Karpas-422 (cell line): ENCODE measurements at places on chromosomes 13 and 19.

DNA sequence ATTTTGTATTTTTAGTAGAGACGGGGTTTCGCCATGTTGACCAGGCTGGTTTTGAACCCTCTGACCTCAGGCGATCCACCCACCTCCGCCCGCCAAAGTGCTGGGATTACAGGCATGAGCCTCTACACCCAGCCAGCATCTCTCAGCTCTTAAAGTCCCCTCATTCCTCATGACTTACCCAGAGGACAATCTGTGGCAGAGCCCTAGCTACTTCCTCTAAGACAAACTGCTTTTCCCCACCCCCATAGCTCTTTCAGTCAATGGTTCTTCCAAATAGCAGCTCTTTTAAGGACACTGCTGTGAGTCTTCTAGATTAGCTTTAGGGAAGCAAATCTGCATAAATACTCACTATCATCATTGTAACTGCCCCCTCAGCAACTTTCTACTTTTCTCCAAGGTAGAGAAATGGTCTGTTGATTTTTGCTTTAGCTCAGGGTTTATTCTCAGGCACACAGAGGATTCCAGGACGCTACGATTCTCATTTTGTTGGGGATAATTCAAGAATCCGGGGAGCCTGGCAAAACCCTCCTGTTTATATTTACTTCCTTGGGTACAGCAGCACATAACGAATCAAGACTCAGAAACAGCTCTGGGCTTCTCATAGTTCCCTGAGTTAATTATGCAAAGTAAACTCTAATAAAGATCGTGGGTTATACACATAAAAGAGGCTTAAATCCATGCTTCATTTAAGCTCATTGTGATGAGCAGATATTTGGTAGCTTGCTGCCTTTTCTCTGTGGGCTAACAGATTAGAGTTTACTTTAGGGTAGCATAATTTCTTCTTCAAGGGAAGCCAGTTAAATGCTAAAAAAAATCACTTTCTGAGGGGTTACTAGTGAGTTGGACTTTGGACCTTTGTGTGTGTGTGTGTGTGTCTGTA lies 357.4 kb downstream of the TDRD3 start:
- no peak overlapping the region for H3K27ac ChIP-seq
- H3K4me1 ChIP-seq: no peaks in the 10 kb centered on the region
- H3K36me3 ChIP-seq: no peaks in the 10 kb centered on the region
- H3K4me3 ChIP-seq: no peak overlapping the region

GRCh38 chr13:98324105-98324504 lies 147.0 kb upstream of the RNF113B start:
- no peaks in the 10 kb centered on the region for H3K27me3 ChIP-seq
- H3K4me3 ChIP-seq: no peak overlapping the region
- DNase-seq: no peak
- no peaks in the 10 kb centered on the region for H3K36me3 ChIP-seq
- no peak overlapping the region for H3K27ac ChIP-seq
- H3K4me1 ChIP-seq: no peaks in the 10 kb centered on the region

- peaks cover 17% of the 10 kb centered on the region for H3K4me1 ChIP-seq
- no peaks in the 10 kb centered on the region for H3K36me3 ChIP-seq
Measured at GRCh38 chr19:7522923-7523667, 671 bp downstream of the MCOLN1 start.

DNA sequence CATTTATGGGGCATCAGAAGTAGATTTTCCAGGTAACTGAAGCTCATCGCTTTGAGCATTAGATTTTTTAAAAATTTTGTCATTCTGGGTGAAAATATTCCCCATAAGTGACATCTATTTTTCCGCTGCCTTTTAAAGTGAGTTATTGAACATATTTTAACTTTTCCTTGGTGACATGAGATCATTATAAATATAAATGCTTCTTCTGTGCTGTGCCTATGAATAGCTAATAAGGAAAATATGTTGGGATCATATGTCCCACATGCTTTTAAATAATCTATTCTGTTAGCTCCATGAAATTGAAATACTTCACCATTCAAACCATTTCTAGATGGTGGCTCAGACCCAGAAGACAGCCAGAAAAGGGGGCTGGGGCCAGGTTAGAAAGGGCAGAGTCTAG lies 14.1 kb downstream of the ATP7B start:
- H3K4me1 ChIP-seq: peaks cover 8% of the 10 kb centered on the region
- H3K4me3 ChIP-seq: no peak overlapping the region
- DNase-seq: no peak

GRCh38 chr19:52453324-52454094 lies at the start of gene ZNF578:
Gene ZNF578, plus strand, starts transcription at chr19:52453553. Its CDS starts 48,293 bp downstream, at chr19:52501846.
- H3K27ac ChIP-seq: no peak within 1 kb of the TSS
- no peak within 1 kb of the TSS for H3K4me3 ChIP-seq
- H3K36me3 ChIP-seq: no peaks in the 10 kb centered on the region; the same call in 1 of the 2 replicates
- H3K4me1 ChIP-seq: no peaks in the 10 kb centered on the region

- no peak overlapping the region for H3K4me3 ChIP-seq
- H3K27me3 ChIP-seq: no peaks in the 10 kb centered on the region
- no peaks in the 10 kb centered on the region for H3K36me3 ChIP-seq
- no peak for DNase-seq
- no peaks in the 10 kb centered on the region for H3K4me1 ChIP-seq
Measured at GRCh38 chr13:69040898-69041297, 1066.7 kb upstream of the ATXN8OS start.

DNA sequence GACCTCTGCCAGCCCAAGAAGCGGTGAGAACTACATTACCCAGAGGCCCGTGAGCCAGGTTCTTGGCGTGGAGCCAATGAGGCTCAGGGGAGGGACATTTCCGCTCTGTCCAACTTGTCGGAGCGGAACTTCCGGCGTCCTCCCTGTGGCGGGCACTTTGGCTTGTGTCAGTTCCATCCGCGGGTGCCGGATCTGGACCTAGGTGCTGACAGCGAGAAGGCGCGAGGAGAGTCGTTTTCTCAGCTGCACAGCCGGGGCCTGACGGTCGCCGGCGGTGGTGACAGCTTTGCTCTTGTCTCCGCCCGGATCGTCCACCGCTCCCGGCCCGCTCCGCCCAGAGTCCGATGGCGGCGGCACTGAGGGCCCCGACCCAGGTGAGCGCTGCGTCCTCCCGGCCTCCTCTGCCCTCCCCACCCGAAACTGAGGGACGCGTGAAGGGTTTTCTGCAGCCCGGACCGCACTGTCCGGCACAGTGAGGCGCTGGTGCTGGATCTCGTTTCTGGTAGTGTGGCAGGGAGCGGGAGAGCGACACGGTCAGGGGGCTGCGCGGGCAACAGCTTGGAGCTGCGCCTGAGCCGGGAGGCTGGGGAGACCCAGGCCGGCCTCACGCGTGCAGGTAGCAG lies at the start of gene ZNF530:
Gene ZNF530, plus strand, starts transcription at position 125 of the 623 bp plus-strand sequence. CDS start 4,461 bp downstream, outside the sequence.
- H3K36me3 ChIP-seq: peaks cover 38% of the 10 kb centered on the region
- H3K27ac ChIP-seq: no peak within 1 kb of the TSS
- peaks cover 12% of the 10 kb centered on the region for H3K4me1 ChIP-seq
- peak; percentile 99 for DNase-seq
- peak within 1 kb of the TSS; percentile 86 for H3K4me3 ChIP-seq

GRCh38 chr13:58804832-58805231 lies 1173.3 kb downstream of the PCDH17 start:
- no peak overlapping the region for H3K4me3 ChIP-seq
- no peaks in the 10 kb centered on the region for H3K4me1 ChIP-seq
- H3K27ac ChIP-seq: no peak overlapping the region
- DNase-seq: no peak

DNA sequence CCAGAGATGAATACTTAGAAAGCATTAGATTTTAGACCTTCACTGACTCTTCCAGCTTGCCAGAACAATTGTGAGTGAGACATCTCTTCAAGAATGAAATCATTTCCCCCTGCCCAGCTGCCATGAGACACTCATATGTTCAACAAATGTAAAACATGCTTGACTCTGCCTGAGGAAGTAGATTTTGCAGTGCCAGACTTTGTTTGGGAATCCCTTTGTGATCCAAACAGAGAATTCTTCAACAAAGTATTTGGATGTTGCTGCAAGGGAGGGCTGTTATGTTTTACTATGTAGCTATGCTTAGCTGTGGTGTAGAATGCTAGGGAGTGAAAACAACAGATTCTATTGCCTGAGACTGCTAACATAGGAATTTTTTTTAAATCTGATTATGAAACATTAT lies 416.4 kb downstream of the DCT start:
- no peak for DNase-seq
- H3K27me3 ChIP-seq: no peaks in the 10 kb centered on the region
- H3K4me1 ChIP-seq: no peaks in the 10 kb centered on the region
- no peaks in the 10 kb centered on the region for H3K36me3 ChIP-seq

- peaks cover 25% of the 10 kb centered on the region for H3K36me3 ChIP-seq
- DNase-seq: peak; percentile 82
- peaks cover 28% of the 10 kb centered on the region for H3K4me1 ChIP-seq
- H3K4me3 ChIP-seq: peak overlapping the region; percentile 98; the same call in 1 of the 2 replicates
- H3K27ac ChIP-seq: no peak overlapping the region
Measured at GRCh38 chr19:4911786-4912672, 2.7 kb downstream of the UHRF1 start.

DNA sequence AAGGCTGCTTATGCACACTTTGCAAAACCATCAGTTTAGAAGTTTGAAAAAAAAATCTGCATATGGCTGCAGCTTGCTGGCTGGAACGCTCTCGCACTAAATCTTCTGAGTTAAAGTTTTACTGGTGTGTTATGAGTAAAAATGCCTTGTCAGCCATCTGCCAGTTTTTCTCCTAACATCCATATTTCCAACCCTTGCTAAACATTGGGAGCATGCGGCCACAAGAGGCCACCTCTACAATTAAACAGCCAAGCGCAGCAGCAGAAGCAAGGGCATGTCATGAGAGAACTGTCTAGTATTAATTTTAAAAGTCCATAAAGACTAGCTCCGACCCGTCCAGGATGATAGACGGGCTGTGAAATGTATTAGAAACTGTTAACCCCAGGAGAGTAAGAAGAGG lies 248.3 kb downstream of the TSHZ3 start:
- no peak overlapping the region for H3K27ac ChIP-seq
- no peaks in the 10 kb centered on the region for H3K27me3 ChIP-seq
- DNase-seq: no peak
- H3K4me1 ChIP-seq: no peaks in the 10 kb centered on the region
- no peaks in the 10 kb centered on the region for H3K36me3 ChIP-seq

DNA sequence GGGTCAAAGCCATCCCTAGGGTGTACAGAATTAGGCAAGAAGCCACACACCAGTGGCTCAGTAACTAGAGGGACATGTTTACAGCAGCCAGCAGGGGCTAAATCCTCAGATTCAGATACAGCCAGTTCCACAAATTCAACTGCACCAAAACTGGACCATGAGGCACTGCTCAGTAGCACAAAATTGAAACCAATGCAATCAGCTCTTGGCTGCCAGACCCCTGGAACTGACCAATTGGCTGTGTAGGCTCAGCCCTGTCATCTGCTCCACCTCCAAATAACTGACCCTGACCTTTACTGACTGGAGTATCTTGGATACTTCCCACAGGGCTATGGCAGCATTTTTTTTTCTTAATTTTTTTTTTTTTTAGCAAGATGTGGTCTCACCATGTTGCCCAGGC lies 226.5 kb downstream of the FOXO1 start:
- peaks cover 47% of the 10 kb centered on the region for H3K4me1 ChIP-seq
- no peak overlapping the region for H3K27ac ChIP-seq
- peak; percentile 55 for DNase-seq
- H3K27me3 ChIP-seq: no peaks in the 10 kb centered on the region
- H3K4me3 ChIP-seq: no peak overlapping the region
- no peaks in the 10 kb centered on the region for H3K36me3 ChIP-seq
